ENCODE measurements at places on chromosomes 6 and 20. TPM values are rescaled to one million over a fixed set of nuclear protein-coding genes. Genes with fewer than 3 reads are reported as not detected.

The CLPSL2 gene
- total RNA-seq: 1.7 TPM

The LRP11 gene
- 27.8 TPM for total RNA-seq

- no peak for DNase-seq
- H3K27me3 ChIP-seq: no peaks in the 10 kb centered on the region
- H3K27ac ChIP-seq: no peak overlapping the region
- H3K36me3 ChIP-seq: no peaks in the 10 kb centered on the region
- no peak overlapping the region for H3K4me3 ChIP-seq
These were observed 12.4 kb downstream of the ADGRF5 start for GRCh38 chr6:46909371-46909770.

DNA sequence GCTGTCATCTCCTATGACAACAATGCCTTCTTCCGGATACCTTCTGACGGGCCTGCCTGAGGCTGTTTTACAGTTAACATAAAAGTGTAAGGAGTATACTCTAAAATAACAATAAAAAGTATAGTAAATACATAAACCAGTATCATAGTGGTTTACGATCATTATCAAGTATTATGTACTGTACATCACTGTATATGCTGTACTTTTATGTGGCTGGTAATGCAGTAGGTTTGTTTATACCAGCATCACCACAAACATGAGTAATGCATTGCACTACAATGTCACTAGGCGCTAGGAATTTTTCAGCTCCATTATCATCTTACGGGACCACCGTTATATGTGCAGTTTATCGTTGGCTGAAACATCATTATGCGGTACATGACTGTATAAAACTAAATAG is 76.5 kb downstream of the VEGFA start:
- no peak overlapping the region for H3K4me3 ChIP-seq
- H3K27me3 ChIP-seq: no peaks in the 10 kb centered on the region
- no peaks in the 10 kb centered on the region for H3K36me3 ChIP-seq
- H3K4me1 ChIP-seq: no peaks in the 10 kb centered on the region
- no peak overlapping the region for H3K27ac ChIP-seq

DNA sequence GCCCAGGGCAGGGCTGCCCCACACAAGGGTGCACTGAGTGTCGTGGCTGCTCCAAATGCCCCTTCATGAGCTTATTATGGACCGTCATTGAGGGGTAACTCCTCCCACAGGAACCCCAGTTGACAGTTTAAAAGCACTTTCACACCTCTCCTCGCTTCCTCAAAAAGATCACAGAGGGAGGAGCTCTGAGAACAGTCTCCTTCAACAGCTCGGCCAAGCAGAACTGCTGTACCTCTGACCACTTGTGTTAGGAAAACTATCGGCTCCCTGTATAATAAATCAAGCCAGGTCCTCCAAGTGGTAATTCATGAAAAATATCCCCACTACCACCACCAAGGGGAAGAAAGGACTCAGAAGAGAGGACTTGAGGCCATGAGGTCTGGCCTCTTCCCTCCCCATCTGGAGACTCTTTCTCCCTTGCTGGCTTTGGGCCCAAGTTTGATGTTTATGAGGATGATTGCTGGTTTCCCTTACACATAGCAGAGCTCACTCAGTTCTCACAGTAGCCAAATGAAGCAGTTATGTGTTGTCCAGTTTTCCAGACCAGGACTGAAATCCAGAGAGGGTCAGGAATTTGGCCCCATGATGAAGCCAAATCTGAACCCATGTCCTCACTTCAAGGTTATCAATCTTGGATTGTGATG is 8.7 kb downstream of the SNX21 start:
- H3K36me3 ChIP-seq: peaks cover 2% of the 10 kb centered on the region
- DNase-seq: no peak
- H3K27ac ChIP-seq: no peak overlapping the region
- H3K4me1 ChIP-seq: no peaks in the 10 kb centered on the region
